Cardiac fibroblast (primary cell): ENCODE measurements at places on chromosomes 5 and 9.

DNA sequence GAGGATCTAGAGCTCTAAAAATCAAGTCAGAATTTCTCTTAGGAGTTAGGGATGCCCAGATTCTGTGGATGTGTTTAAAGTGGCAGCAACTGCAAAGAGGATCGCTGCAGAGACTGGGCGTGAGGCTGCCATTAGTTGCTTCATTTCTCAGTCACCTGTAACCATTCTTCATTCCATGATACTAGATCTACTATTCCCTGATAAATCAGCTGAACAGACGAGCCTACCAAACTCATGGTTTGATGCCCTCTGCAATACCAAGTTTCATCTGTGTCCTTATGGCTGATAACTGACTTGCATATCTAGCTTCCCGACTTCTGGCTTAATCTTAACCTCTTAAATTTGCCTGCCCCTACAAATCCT, 33.3 kb downstream of the UBE2R2 start:
- DNase-seq: no peak

- DNase-seq: no peak
Measured at GRCh38 chr5:57695179-57695578, 212.6 kb upstream of the ACTBL2 start.

DNA sequence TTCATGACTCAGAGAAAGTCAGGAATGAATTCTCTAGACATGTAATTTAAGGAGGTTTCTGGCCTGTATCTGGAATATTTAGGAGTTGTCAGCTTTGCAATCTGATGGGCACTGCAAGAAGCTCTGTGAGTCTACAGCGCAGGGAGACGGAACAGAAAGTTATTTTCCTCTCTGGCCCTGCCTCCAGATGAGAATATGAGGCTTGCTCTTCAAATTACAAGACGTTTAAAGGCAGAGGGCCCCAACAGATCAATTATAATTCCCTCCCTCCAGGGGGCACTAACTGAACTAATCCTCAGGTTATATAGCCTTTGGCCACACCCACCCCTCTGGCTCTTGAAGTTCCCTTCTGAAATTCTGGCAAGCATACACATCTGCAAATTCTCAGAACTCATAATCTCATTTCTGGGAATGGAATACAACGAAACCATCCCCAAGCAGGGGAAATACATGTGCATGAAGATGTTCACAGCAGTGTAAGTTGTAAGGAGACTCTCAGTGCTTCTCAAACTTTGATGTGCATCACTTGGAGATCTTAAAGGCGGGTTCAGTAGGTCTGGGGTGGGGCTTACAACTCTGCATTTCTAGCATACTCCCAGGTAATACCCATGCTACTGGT, 307.6 kb downstream of the CWC27 start:
- peak; percentile 82 for DNase-seq

GRCh38 chr5:121497176-121497575, 354.5 kb upstream of the FTMT start:
- no peak for DNase-seq

DNA sequence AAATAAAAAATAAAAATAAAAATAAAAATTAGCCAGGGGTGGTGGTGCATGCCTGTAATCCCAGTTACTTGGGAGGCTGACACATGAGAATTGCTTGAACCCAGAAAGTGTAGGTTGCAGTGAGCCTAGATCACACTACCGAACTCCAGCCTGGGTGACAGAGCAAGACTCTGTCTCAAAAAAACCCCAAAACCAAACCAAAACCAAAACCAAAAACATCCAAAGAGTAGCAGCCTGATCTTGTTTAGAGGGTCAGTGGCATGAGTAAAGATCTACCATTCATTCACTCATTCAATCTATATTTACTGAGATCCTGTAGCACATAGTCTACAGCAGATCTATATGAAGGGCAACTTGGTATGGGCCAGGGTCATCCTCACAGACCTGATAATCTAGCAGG, 202.4 kb downstream of the MAPKAP1 start:
- DNase-seq: no peak

- no peak for DNase-seq
Measured at GRCh38 chr9:81776834-81777233, 87.5 kb upstream of the TLE1 start.

DNA sequence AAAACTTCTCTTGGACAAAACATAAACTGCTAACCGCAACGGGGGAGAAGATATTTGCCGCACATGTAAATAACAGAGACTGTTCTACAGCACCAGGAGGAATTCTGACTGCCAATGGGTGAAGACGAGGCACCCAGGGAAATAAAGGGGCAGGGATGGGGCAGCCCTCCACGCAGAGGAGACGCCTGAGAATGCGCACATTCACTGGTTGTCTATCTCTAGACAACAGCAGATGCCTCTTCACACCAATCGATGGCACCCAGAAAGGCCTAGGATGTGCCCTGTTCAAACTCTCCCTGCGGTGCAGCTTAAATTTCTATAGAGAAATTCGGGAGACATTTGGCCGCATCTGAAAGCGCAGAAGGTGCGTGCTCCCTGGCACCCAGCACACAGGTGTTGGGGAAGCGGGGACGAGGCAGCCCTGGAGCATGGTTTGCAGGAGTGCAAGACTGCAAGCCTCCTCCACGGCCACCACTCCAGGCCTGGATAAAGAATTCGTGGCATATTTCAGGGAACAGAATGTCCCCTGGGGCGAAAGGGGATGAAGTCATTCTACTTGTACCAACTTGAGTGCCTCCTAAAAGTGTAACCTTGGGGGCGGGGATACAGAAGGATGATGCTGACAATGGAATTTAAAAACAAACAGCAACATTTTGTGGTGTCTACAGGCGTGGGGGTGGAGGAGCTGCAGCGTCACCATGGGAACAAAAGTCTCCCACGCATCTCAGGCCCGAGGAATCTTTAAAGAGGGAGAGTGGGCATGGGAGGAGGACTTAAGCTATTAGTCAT, 6.3 kb upstream of the IRX2 start:
- peak; percentile 85 for DNase-seq

- no peak for DNase-seq
Measured at GRCh38 chr5:110321117-110321516, 405.4 kb downstream of the TMEM232 start.

- DNase-seq: no peak
Measured at GRCh38 chr5:59428391-59428790, 465.1 kb downstream of the PDE4D start.

- DNase-seq: no peak
Measured at GRCh38 chr5:137091472-137091871, 407.7 kb downstream of the SPOCK1 start.

- no peak for DNase-seq
Measured at GRCh38 chr5:147223343-147223742, 11.5 kb upstream of the STK32A start.

GRCh38 chr9:126379661-126380360, 53.2 kb downstream of the MVB12B start:
- peak; percentile 31 for DNase-seq

GRCh38 chr5:114716955-114717354, 355.1 kb downstream of the KCNN2 start:
- DNase-seq: no peak

GRCh38 chr9:16501141-16501540, 369.3 kb downstream of the BNC2 start:
- DNase-seq: peak; percentile 49

- DNase-seq: peak; percentile 66
Measured at GRCh38 chr9:123954518-123955280, 24.8 kb upstream of the DENND1A start.

DNA sequence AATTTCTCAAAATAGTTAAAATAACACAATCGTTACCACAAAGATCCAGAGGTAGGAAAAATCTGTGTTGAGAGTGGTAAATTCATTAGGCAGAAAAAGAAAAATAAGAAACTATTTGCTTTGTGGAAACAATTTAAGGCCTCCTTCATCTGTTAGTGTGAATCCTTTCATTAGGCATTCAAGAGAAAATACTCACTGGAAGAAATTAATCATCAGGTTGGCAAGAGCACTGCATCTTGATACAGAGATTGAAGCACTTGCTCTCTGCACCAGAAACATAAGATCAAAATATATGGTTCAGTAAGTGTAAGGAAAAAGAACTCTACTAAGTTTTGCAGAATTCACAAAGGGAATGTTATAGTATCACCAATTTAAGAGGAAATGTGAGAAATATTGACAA, 44.4 kb downstream of the TTC39B start:
- DNase-seq: no peak

DNA sequence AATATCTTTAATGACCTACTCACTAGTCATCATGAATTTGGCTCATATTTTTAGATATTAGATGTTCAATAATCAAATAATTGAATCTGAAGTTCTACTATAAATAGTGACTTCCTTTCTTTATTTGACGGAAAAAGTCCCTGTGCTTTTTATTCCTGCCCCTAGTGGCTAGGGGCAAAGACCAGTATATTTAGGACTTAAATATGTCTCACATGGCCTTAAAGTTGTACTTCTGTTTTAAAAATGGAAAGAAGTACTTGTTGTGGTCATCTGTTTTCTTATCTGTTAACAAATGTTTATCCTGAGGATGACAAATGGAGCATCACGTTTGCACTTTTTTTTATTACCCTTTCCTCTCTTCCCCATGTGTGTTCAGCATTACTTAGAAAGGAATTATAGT, 89.2 kb upstream of the GRHPR start:
- DNase-seq: no peak

DNA sequence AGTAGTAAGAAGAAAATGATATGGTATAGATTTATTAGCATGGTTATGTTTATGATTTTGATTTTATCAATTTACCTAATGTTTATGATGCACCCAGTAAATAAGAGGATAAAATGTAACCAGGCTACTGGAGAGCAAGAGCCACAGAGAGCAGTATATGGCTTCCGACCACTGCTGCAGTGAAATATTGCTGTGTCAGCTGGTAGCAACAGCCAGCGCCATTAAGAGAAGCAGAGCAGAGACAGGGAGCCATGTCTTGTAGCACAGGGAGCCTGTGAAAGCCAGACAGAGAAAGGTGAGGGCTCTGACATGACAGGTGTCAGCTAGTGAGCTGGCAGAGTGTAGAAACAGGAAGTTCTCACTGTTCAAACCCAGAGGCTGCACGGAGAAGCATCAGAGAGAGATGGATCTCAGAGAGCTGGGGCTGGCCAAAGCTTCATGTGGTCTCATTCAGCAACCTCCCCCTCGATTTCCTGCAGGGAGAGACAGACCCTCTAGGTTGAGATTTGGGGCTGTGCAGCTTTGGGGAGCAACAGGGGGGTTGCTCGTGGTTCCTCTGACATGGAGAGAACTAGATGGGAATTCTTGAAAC, 202.1 kb downstream of the MED10 start:
- no peak for DNase-seq

DNA sequence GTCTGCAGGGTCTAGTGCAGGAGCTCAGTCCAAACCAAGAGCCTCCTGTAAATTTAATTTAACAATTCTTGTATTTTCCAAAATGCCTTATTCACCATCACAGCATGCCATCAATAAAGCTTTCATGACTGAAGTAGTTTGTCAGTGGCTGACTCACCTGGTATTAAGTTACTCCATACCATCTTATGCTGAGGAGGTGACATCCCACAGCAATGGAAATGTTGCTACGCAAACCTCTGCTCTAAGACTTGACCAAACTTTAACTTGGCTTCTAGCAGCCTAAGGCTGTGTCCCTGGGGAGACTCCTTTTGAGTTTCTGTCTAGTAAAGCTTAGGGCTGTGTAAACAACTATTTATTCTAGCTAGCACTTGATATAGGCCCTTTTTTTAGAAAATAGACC, 1231.3 kb upstream of the CDH18 start:
- no peak for DNase-seq

DNA sequence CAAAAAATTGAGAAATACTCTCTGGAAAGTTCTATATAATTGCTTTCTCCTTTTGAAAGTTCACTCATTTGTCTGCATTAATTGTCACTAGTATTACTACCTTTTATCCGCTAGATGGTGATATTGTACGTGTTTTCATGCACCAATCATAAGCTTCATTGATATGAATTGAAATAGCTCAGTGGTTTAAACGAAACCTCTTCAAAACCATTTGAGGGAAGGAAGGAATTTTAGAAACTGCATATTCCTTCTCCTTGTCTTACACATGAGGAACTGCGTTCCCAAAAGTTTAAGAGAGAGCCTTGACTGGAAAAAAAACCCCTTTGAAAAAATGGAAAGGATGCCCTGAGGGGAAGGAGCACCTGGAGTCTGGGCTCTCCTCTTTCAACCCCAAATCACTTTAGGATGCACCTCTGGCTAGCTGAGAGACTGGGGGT, 98.6 kb downstream of the YTHDC2 start:
- peak; percentile 63 for DNase-seq

DNA sequence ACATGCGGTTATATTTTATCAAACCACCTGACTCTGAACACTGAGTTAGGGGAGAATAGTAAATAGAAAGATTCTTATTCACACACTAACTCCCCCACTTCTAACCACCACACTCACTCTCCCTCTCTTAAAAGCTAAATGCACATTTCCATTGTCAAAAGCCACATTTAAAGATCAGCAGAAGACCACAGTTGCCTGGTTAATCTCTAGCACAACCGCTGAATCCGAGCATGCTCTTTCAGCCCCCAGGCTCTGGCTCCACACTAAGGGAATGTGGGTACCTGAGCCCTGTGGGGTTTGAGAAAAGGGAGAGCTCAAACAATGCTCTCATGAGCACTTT, 35.7 kb downstream of the PFDN1 start:
- no peak for DNase-seq

GRCh38 chr5:126450907-126451306, 27.7 kb downstream of the GRAMD2B start:
- DNase-seq: no peak

GRCh38 chr9:127905788-127906191, 6.4 kb upstream of the ST6GALNAC6 start:
- DNase-seq: no peak

GRCh38 chr9:128643519-128644300, 12.9 kb downstream of the DYNC2I2 start:
- no peak for DNase-seq

DNA sequence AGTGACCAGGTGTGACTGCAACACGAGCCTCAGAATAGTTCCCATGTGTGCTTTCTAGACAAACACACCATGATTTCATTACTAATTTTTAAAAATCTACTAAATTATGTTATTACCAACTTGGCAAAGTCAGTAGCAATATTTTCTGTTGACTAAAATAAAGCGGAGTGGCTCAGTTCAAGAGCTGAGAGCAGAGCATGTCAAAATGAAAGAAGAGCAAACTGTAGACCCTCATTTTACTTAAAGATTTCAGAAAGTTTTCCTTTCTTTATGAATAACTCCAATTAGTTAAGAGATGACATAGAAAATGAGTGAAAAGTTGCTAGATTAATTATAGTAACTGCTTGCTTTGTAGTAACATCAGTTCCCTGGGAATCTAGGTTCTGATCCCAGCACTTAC, 17.9 kb downstream of the OXCT1 start:
- DNase-seq: no peak

- peak; percentile 57 for DNase-seq
Measured at GRCh38 chr5:9348401-9348996, 197.4 kb downstream of the SEMA5A start.
